Stimulated activated CD8-positive, alpha-beta memory T cell treated with anti-CD3 and anti-CD28 coated beads, Interleukin-15, amount 100 ng/mL, for 48 hours (primary cell): ENCODE measurements at places on chromosomes 5 and 9.
A peak's percentile ranks its signal among the peaks of the same experiment; 100 is the strongest.

DNA sequence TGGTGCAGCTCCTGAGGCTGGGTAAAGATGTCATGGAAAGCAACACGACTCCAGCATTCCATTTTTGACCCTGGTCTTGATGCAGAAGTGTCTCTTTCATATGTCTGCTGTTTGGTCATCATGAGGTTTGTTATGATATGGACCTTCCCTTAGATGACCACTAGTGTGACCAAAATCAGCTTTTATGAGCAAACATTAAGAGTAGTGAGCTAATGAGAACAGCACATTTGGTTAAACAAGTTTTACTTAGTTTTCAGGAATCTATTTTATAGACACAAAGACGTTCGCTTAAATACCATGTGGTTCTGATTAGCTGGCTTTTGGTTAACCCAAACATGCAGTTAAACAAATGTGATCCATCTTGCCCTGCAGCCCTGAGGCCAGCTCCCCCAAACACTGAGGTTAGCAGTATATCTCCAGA, 56.7 kb upstream of the ACTBL2 start:
- DNase-seq = no peak

- peak; percentile 27 for DNase-seq
These were observed 949 bp downstream of the SERINC5 start for GRCh38 chr5:80254767-80255430.

DNA sequence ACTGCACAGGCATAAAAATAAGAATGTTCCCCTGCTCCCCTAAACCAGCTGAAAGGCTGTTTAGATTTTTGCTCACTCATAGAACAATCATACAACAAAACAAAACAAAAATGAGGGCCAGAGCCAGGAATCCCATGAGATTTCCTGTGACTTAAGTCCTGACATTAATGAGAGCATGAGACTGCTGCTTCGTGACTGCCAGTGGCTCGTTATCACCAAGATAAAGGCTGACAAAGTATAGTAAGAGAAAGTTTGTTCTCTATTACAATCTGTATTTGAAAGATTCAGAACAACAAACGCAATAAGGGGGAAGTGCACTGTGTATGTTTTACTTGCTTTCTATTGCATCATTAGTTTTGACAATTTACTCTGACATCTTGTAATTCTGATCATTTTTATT, 837.1 kb upstream of the C9orf72 start:
- DNase-seq = no peak

- DNase-seq = no peak
These were observed 133.8 kb downstream of the MRPL36 start for GRCh38 chr5:1665803-1666202.

- DNase-seq = no peak
These were observed 262.0 kb downstream of the MAN2A1 start for GRCh38 chr5:109951758-109952157.

DNA sequence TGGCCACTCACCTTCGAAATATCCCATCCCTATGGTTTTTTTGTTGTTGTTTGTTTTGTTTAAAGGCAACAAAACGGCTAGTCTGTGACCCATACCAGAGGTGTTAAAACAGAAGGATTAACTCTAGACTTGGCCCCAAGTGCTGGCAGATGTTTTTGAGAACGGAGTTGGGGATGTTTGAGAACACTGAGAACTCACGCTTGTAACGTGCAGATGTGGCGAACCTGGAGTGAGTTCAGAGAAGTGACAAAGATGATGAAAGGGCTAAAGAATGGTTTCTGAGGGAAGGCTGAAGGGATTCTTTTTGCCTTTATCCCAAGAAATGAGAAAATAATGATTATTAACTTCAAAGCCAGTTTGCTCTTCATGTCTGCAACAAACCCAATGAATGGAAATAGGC, 286.5 kb downstream of the ZNF608 start:
- no peak for DNase-seq

DNA sequence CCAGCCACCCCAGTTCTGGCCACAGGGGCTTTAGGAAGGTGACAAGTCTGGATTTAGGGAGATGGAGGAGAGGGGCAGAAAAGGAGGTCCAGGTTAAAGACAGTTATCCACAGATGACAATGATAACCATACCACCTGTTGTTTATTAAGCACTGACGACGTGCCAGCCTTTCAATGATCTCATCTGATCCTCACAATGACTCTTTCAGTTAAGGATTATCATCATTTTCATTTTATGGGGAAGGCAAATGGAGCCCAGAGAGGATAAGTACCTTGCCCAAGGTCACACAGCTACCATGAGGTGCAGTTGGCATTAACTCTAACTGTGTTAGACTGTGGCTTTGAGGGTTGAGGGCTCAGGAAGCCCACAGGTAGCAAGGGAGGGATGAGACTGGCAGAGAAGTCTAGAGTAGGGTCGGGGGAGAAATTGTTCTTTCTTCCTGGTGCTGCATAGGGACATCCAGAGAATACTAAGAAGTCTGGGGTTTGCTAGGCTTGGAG, 21.5 kb upstream of the JADE2 start:
- no peak for DNase-seq

- no peak for DNase-seq
These were observed 407.7 kb upstream of the GRAMD2B start for GRCh38 chr5:126015235-126016181.

DNA sequence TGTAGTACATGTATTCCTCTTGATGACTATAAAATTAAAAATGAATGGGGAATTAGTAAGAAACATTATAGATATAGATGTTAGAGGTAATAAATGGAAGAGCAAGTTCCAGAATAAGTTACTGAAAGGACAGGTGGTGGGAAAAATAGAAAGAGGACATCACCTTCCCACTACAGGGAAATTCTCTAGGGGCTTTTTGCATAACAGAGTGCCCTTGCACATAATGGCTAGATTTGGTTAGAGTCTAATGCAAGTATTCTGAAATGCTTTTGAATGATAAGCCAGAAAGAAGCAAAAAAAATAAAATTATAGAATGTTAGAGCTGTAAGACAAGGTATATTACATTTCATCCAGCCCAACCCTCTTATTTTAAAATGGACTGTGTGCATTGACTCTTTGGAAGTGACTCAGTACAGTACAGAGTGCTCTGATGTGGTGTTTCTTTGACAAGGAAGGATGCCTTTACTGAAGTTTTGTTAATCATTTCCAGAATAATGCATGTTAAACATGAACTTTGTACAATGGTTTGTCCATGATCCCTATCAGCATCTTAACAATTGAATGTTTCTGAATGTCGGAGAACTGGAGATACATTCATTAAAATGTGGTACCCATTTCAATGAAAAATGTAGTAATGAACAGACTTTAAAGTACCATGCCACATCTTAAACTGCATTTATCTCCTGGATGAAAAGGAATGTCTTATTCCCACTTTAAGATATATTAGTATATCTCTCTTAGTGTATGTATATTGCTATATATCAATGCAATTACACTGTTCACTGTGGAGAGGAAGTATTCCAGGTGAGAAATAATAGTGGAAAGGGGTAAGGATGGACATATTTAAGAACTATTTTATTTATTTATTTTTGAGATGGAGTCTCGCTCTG, 391.1 kb downstream of the ADGRV1 start:
- no peak for DNase-seq
